Endothelial cell (in vitro differentiated cells): ENCODE measurements at places on chromosomes 16 and 17.
A peak's percentile ranks its signal among the peaks of the same experiment; 100 is the strongest.

DNA sequence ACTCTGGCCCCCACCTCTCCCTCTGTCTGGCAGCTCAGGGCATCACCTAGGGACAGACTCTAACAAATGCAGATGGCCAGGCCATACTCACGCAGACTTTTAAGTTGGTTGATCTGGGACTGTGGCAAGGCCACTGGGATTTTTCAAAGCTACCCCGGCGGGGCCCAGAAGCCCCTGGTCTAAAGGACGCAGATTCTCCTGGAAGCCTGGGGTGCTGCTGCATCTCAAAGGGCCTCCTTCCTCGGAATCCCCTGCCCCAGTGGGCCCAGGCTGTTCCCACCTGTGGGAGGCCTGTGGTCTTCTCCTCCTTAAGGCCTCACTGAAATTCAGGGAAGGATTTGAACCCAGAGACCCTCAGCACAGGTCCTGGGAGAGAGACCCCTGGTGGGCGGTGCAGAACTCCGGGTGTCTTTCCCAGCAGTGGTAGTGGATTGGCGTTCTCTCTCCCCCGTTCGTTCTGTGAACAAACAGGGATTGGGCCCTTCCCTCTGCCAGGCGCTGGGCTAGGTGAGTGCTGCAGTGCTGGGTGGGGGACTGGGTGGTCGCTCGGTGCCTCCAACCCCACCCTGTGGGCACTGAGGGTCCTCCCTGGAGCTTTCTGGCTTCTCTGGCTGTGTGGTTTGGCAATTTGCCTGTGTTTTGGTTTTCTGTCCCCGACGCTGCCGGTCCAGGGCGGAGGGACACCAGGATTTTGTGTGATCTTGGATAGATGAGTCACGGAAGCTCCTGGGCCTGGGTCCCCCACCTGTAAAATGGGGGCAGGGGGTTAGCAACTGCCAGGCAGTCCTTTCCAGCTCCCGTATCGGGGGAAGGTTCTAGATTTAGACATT lies 160.5 kb upstream of the GSE1 start:
- no peak for DNase-seq

DNA sequence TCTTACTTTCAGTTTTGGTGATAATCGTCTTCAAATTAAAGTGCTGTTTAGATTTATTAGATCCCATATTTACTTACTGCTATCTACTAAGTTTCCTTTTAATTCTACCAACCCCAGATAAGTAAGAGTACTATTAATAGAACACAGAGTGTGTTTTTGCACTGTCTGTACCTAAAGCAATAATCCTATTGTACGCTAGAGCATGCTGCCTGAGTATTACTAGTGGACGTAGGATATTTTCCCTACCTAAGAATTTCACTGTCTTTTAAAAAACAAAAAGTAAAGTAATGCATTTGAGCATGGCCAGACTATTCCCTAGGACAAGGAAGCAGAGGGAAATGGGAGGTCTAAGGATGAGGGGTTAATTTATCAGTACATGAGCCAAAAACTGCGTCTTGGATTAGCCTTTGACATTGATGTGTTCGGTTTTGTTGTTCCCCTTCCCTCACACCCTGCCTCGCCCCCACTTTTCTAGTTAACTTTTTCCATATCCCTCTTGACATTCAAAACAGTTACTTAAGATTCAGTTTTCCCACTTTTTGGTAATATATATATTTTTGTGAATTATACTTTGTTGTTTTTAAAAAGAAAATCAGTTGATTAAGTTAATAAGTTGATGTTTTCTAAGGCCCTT lies 56.8 kb downstream of the HLF start:
- DNase-seq, result no peak

DNA sequence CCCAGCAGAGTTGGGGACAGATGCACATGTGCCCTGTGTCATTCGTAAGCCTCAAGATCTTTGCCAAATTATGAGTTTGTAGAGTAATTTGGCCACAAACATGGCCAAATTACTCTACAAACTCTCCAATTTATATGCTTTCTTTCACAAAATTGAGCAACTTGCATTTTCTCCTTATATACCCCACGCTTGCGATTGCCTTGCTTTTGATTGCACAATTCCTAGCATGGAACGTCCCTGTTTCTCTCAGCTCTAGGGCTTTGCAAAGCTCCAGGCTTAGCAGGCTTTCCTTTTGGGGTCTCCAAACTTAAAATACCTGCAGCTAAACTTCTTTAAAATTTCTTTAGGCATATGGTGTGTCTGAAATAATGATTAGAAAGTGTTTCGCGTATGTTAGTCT lies 28.5 kb upstream of the MAF start:
- no peak for DNase-seq

DNA sequence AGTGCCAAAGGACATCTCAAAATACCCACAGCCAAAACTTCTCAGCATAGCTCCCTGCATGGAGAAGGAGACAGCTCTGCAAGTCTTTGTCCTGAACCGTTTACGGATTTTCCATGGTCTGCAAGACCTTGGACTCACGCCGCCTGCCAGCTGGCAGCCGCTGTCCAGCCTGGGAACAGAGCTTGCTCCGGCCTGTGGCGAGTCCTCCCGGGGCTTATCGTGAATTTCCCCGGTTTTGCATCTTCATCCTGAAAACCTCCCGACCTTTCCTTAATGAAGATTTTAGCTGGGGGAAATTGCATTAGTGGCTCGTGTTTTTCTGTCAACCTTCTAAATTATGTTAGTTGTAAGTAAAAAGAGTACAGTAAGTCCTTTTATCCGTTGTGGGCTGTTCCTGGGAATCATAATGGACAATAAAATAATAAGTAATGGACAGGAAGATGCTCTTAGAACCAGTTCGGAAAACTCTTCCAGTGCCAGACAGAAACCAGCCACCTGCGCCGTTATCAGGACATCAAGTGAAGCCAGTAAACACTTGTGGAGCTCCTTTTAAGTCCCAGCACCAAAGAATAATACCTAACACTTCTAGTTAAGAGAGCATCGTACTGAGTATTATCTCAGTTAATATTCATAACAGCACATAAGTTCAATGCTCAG lies 112.4 kb upstream of the NOL11 start:
- DNase-seq, result no peak

DNA sequence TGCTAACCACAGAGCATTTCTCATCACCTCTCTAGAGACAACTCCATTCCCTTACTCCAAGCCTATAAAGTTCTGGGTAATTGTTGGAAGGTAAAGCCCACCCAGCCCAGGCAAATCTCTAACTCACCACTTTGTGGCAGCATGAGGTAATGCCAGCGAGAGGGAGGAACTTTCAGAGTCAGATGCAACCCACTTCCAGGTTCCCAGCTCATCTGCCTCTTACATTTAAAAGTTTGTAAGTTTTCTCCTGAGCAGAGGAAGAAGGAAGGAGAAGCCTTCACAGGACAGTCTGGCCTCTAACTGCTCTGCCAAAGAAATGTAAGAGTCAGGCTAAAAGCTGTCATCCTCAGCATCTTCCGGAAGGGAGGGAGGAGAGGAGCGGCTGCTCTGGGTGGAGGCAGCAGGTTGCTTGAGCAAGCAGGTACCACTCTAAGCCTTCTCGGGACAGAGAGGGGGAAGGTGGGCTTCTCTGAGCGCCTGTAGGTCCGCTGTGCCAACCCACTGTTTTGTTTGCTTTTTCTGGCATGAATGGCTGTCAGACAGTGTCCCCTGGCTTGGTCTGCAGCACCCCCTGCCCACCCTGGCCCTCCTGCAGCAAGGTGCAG lies 1.0 kb downstream of the ZNF319 start:
- no peak for DNase-seq

DNA sequence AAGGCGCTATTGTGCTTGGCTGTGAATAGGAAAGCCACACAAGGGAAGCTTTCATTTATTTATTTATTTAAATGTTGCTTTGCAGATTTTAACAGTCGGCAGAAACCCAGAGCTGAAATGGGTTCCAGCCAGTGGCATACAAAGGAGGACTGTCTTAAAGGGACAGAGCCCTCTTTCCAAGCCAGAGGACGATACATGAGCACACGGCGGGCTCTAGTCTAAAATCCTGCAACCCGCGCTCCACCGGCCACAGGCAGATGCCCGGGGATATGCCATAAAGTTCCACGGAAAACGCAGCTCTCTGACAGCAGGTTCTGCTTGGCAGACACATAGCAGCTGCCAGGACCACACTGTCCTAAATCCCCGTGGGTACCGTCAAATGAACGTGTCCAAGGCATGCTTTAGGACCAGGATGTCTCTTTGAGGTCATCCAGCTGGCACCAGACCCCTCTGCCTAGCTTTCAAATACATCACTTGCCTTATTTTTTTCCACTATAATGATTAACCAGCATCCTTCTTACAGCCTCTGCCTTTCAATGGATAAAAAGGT lies 64.6 kb downstream of the CYTH1 start:
- DNase-seq, result no peak

DNA sequence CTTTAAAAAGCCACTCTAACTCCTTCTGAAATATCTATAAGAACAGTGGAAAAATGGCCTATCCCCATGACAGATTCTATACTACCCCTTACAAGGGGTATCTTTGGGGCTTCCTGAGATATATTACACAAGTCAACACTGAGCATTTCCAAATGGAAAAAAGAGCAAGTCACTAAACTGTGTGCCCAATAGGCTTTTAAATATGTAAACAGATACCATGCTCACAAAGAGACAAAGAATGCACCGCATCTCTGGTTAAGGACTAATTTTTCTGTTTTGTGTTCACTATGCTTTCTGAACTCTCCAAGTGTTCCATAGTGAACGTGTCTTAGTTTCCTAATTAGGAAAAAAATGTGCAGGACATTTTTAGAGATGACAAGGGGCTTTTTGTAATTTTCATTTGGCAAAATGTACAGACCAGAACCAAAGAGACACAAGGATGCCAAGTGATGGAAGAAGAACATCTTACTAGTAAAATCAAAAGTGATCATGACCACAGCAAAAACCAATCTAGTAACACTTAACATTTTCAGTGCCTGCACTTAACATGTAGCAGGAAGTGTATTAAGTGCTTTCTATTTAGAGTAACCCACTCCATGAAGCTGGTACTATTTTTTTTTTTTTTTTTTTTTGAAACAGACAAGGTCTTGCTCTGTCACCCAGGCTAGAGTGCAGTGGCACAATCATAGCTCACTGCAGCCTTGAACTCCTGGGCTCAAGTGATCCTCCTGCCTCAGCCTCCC lies 21.5 kb downstream of the MYH11 start:
- DNase-seq, result no peak

DNA sequence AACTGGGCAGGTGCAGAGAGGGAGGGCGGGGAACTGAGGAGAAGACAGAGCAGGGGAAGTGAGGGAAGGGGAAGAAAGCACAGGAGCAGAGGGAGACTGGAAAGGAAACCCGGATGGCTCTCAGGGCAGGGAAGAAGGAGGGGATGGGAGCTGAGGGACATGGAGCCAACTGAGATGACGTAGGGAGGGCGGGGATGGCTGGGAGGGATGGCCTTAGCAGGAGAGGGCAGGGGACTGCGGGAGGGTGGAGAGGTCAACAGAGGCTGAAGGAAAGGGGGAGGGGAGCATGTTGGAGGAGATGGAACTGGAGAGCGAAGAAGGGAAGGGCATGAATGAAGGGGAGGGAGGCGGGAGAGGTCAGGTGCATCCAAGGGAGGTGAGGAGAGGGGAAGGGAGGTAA lies 81.9 kb downstream of the KCNJ12 start:
- DNase-seq, result no peak

GRCh38 chr16:49632795-49633184 lies 223.1 kb downstream of the ZNF423 start:
- DNase-seq, result no peak

- DNase-seq, result no peak
Measured at GRCh38 chr17:70863436-70864248, 694.3 kb downstream of the KCNJ2 start.

DNA sequence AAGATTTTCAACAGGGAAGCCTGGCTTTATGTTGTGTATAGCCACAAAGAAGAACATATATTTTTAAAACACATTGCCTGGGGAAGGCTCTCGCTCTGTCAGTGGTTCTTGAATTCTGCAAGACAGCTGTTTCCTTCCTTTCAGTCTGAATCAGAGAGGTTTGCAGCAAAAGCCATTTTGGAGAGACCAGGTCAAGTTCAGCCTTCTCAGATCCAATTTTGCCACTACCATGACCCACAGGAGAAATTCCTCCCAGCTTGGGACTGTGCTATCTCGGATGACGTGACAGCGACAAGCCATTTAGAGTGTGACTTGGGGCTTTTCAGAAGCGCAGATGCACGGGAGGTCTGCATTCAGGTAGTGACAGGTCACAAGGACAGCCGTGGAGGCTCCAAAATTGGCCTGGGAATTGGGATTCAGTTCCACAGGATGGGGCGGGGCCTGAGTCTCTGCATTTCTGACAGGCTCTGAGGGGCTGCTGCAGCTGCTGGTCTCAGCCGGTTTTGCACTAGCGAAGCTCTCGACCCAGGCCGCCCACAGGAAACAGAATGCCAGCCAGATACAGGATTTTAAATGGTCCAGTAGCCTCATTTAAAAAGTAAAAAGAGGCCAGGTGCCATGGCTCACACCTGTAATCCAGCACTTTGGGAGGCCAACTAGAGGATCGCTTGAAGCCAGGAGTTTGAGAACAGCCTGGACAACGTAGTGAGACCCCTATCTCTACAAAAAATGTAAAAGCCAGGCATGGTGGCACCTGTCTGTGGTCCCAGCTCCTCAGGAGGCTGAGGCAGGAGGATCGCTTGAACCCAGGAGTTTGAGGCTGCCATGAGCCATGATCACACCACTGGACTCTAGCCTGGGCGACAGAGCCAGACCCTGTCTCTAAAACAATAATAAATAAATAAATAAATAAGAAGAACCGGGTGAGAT lies 196.6 kb upstream of the CIBAR2 start:
- no peak for DNase-seq

GRCh38 chr17:9666461-9667050 lies 21.2 kb downstream of the USP43 start:
- no peak for DNase-seq

GRCh38 chr17:58565389-58566311 lies 51.2 kb upstream of the MTMR4 start:
- DNase-seq, result no peak

DNA sequence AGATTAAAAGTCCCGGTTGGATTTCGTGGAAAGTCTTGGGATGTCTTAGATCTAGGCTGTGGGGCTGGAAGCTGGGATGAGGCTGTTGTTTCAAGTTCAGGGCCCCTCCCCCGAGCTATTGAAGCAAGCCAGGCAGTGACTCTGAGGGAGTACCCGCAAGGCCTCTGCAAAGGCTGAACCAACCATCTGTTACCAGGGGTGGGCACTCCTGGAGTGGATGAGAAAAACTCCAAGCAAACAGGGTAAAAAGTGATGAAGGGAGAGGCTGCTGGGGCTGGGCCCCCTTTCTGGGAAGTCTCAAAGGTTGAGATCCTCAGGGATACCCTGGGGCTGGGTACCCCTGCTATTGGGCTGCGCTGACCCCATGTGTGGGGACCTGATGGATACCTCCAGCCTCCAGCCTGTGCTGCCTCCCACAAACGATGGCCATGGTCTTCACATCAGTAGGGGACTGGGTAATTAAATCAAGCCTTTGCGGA lies 82.4 kb upstream of the KIFC3 start:
- no peak for DNase-seq

GRCh38 chr17:61410141-61411010 lies 10.7 kb downstream of the TBX2 start:
- DNase-seq, result peak; percentile 91

GRCh38 chr17:63760771-63761539 lies 12.4 kb downstream of the CCDC47 start:
- DNase-seq, result no peak

DNA sequence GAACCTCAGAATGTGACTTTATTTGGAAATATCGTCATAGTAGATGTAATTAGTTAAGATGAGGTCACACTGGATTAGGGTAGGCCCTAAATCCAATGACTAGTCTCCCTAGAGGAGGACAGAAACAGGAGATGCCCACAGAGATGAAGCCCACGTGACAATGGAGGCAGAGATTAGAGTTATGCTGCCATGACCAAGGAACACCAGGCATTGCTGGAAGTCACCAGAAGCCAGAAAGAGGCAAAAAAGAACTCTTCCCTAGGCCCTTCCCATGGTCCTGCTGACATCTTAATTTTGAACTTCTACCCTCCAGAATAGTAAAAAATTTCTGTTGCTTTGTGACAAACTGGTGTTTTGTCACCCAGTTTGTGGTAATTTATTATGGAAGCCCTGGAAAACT lies 49.6 kb downstream of the IKZF3 start:
- no peak for DNase-seq
